ENCODE measurements at places on chromosomes 16 and 17. TPM values are rescaled to one million over a fixed set of nuclear protein-coding genes. Genes with fewer than 3 reads are reported as not detected.

GRCh38 chr16:80449392-80449791 lies 91.4 kb upstream of the DYNLRB2 start:
- no peak for DNase-seq

DNA sequence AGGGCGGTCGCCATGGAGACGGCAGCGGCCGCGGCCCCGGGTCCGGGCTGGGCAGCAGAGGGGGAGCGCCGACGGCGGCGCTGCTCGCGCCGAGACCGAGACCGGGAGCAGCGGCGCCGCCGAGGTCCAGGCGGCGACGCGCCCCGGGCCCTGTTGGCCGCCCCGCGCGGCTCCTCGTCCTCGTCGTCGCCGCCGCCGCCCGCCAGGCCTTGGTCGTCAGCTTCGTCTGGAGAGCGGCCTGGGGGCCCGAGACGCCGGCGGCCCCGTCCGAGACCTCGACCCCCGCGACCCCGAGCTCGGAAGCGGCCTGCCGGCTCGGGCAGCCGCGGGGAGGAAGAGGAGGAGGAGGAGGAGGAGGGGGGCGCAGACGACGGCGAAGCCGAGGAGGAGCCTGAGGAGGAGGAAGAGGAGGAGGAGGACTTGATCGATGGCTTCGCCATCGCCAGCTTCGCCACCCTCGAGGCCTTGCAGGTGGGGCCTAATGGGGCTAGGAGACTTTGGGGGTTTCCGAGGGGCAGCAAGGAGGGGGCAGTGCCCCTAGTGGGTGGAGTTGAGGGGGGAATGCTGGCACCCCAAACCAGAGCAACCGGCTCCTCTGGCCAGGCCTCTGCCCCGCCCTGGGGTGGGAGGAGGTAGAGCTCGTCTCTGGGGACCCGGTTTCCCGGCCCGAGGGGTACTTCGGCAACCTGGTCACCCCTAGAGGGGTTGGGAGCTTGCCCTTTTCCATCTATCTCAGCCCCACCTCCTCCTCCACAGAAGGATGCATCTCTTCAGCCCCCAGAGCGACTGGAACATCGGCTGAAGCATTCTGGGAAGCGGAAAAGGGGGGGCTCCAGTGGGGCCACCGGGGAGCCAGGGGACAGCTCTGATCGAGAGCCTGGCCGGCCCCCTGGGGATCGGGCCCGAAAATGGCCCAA lies 1.5 kb downstream of the FBRS start:
- DNase-seq: no peak

GRCh38 chr17:21245639-21246084 lies 7.5 kb downstream of the NATD1 start:
- no peak for DNase-seq

DNA sequence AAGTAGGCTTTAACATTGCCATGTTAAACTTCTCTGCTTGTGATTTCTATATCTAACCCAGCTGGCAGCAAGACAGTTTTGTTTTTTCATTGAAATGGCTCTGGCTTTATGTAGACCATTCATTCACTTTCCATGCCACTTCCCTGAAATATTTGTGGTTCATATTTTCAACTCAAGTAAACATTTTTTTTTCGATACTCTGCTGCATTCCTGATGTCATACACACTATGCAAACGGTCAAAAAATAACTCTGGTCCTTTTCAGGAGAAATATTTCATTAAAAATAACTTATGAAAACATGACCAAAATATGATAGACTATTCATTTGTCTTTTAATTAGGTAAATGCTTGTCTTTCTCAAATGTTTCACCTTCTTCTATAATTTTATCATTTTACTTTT lies 116.3 kb downstream of the USP22 start:
- DNase-seq: no peak

DNA sequence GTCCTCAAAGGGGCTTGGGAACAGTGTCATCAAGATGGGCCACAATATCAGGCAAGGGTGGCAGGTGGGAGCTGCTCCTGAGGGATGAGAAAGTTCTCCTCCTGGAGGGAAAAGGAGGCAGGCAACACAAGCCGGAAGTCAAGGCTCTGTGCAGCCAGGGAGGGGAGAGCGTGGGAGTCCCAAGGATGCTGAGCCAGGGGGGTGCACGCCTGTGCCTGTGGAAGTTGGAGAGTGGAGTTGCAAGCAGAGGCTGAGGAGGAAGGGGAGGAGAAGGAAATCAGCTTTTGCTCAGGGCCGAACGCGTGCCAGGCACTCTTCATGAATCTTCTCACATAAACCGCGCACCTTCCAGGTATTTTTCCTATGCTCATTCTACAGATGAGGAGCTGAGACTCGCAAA lies 7.4 kb upstream of the SLC13A2 start:
- DNase-seq: no peak

DNA sequence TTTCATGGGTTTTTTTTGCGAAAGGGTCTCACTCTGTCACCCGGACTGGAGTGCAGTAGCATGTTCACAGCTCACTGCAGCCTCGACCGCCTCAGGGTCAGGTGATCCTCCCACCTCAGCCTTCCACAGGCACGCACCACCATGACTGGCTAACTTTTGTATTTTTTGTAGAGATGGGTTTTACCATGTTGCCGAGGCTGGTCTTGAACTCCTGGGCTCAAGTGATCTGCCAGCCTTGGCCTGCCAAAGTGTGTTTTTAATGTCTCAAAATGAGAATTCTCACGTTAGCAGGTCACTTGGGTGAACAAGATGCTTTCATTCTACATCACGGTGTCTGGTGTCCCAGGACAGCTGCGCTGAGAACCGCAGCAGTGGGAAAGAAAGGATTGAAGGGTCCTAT lies 3.2 kb downstream of the FBXO31 start:
- no peak for DNase-seq

FOXN1 gene
- not detected for total RNA-seq

C16orf96 gene
- not detected for total RNA-seq

Data from breast epithelium (tissue), 4 donors.